Fibroblast of skin of scalp (primary cell): ENCODE measurements at places on chromosomes 12 and 14.

- DNase-seq, result no peak
Observed at GRCh38 chr12:6542209-6543009, 8.1 kb downstream of the GAPDH start.

- no peak for DNase-seq
Observed at GRCh38 chr12:66072566-66072965, 58.0 kb downstream of the LLPH start.

DNA sequence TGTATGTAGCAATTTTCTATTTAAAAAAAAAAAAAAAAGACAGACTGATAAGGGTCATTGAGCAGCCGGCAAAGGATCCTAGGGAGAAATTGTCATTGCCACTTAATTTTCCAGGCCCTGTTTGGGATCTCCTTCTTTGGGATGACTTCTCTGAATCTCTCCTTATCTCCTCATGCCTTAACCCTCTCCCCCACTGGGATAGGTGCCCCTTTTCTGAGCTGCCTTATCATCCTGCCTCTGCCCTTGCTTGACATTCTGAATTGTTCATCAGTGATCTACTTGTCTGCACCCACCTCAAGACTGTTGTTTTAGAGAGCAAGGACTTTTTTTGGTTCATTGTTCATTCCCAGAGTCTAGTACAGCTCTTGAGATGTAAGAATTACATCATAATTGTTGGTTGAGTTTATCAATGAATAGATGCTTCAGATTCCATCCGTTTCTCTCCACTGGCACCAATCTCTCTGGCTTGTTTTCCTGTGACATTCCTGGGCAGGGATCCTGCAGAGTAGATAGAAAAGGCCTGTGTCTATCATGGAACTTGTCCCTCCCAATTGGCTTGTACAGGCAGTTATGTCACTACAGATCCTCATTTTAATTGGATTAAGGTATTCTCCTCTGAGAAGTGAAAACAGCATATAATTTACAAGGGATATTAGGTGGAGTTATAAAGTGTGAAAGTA is 42.6 kb downstream of the SOCS2 start:
- peak; percentile 91 for DNase-seq

DNA sequence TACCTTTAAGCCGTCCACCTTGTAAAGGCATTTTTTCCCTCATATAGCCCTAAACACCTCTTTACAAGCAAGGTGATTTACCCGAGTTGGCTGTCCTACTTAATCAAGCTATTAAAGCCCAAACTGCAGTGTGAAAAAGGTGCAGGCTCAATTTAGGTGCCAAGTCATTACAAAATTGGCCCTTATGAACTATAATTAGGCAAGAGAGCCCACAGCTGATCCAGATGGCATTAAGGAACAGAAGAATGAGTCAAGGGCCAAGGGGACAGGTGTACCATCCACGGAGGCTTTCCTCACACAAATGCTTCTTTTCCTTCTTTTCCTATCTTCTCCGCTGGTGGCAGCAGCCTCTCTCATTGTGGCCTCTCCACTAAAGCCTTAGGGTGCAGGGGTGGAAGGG is 90.5 kb downstream of the TTC8 start:
- DNase-seq, result no peak

- DNase-seq, result peak; percentile 81
Observed at GRCh38 chr12:101857043-101857558, 20.3 kb upstream of the DRAM1 start.

- no peak for DNase-seq
Observed at GRCh38 chr12:82638324-82638723, 48.4 kb upstream of the TMTC2 start.

DNA sequence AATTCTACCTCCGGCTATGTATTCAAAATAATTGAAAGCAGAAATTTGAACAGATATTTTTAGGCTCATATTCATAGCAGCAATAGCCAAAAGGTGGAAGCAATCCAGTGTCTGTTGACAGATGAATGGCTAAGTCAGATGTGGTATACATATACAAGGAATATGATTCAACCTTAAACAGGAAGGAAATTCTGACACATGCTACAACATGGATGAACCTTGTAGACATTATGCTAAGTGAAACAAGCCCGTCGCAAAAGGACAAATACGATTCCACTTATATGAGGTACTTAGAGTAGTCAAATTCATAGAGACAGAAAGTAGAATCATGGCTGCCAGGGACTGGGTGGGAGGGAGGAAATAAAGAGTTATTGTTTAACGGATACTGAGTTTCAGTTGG is 331.6 kb downstream of the PCNX1 start:
- DNase-seq, result no peak

- no peak for DNase-seq
Observed at GRCh38 chr14:71729596-71729995, 202.6 kb upstream of the RGS6 start.

DNA sequence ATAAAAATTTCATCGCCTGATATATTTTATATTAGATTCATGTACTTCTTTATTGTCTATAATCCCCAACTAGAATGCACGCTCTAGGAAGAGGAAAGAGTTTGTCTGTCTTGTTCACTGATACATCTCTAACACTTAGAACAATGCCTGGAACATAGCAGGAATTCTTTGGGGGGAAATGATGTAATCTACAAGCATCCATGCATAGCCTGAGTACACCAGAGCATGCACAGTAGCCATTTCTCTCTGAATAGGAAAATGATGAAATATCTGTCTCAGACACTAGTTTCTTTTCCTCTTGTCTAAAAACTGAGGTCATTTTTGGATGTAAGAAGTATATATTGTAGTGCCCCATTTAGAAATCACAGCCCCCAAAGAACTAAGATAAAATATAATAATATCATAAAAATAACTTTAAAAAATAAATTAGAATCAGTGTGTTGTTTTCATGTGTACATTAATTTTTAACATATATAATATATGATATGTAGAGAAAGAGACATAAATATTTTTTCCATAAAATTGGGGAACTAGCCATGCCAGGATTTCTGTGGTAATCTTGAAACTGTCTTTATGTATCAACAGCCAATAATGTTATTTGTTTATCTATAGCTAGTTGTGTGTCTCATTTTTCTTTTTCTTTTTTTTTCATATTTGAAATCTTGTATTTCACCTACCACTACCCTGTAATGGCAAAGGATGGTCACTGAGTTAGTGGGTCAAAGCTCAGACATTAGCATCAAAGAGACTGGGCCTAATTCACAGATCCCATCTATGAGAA is 155.6 kb upstream of the TMCC3 start:
- peak; percentile 90 for DNase-seq

GRCh38 chr12:27523305-27523641 is 733 bp upstream of the PPFIBP1 start:
- peak; percentile 23 for DNase-seq

DNA sequence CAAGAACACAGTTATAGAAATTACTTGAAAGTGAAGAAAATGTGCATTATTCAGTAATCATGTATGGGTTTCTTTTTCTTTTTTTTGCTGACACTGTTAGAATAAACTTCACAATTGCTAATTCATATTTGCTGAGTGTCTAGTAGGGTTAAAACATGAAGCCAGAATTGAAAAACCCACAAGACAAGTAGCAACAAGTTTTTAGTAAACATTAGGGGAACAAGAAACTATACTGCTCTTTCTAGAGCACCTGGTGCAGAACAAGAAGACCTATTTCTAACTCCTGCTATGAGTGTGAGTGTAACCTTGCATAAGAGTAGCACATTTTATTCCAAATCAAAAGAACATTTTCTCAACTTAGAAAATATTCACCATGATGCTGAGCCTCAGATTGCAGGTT is 83.2 kb downstream of the ITPR2 start:
- no peak for DNase-seq

GRCh38 chr12:52633383-52633782 is 15.0 kb upstream of the KRT73 start:
- DNase-seq, result no peak
